Cardiac ventricle fibroblast (primary cell): ENCODE measurements at places on chromosomes 4 and X. TPM values are rescaled to one million over a fixed set of nuclear protein-coding genes. Genes with fewer than 3 reads are reported as not detected.

The F8A1 gene
- total RNA-seq: 18.8 and 25.0 TPM in 2 replicates

The GABRQ gene
- total RNA-seq: not detected in 2 replicates

The CYBB gene
- under 0.01 TPM in 1 of 2 replicates, not detected in the other for total RNA-seq

The RIPPLY1 gene
- not detected in 2 replicates for total RNA-seq

The MYOZ2 gene
- not detected in 2 replicates for total RNA-seq
